ENCODE measurements at places on chromosomes 12 and 14. TPM values are rescaled to one million over a fixed set of nuclear protein-coding genes. Genes with fewer than 3 reads are reported as not detected.

Gene OTOGL
- not detected for total RNA-seq

Gene ERBB3
- 1.8 TPM for total RNA-seq

Gene ACOT6
- total RNA-seq, result not detected

Gene DUSP16
- total RNA-seq, result 9.9 TPM

Gene RD3L
- not detected for total RNA-seq
